ENCODE measurements at places on chromosomes 7 and 10. TPM values are rescaled to one million over a fixed set of nuclear protein-coding genes. Genes with fewer than 3 reads are reported as not detected.

GRCh38 chr10:11080564-11080984 lies 62.9 kb downstream of the CELF2 start:
- DNase-seq, result no peak

DNA sequence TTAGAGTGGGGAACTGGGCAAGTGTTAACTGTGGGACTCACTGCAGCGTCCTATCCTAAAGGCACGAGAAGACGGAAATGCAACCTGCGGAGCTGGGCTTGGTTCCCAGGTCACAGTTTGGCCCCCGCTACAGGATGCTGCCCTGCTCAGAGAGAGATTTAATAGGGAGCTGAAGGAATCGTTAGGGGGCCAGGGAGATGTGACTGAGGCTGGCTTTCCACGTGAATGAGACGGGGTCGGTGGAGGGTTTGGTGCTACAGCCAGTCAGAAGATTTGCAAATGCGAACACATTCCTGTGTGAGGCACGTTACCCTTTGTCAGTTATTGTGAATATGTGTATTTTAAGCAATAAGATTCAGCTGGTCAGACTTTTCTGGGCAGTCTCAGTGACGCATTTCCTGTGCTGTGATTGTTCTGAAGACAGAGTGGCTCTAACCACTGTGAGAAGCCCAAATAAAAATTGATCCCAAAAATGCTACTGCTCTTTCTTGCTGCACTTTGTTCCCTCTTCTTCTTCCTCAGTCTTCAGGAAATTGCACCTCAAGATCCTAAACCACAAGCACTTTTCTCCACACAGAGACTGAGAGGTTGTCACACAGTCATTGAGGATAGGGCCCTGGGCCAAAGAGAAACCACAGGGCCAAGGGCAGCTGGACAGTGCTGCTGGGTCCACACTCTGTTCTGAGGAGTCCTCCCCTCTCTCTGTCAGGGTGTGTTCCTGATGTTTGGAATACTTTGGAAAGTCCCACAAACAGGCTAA lies 21.2 kb downstream of the CYP17A1 start:
- no peak for DNase-seq

- DNase-seq, result no peak
These were observed 37.3 kb downstream of the INPP5F start for GRCh38 chr10:119762805-119763798.

DNA sequence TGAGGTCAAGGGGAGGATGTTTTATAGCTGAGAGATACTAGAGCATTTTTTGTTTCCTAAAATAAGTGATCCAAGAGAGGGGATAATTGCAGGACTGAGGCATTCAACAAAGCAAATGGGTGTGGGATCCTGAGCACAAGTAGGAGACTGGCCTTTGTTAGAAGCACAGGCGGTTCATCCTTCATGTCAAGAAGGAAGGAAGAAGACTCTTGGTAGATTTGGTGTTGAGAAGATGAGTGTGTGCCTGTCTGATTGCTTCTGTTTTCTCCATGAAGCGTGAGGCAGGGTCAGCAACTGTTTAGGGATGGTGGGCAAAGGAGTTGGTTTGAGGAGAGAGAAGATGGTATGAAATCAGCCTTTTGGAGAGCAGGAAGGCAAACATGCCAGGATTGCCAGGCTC lies 27.6 kb downstream of the STRIP2 start:
- no peak for DNase-seq

DNA sequence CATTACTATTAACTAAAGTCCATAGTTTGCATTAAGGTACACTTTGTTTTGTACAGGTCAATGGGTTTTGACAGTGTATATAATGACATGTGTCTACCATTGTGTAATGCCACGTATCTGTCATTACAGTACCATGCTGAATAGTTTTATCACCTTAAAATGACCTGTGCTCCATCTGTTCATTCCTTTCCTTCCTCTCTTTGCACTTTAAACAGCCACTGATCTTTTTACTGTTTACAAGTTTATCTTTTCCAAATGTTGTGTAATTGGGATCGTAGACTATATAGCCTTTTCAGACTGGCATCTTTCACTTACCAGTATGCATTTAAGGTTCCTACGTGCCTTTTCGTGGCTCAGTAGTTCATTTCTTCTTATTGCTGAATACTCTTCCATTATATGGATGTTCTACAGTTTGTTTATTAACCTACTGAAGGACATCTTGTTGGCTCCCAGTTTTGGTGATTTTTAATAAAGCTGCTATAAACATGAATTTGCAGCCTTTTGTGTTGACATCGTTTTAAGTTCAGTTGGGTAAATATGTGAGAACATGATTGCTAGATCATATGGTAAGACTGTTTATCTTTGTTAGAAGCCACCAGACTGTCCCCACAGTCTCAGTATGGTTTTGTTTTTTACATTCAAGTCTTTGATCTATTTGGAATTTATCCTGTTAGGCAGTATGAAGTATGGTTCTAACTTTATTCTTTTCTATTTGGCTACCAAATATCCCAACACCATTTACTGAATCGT lies 24.7 kb downstream of the STAM start:
- no peak for DNase-seq

DNA sequence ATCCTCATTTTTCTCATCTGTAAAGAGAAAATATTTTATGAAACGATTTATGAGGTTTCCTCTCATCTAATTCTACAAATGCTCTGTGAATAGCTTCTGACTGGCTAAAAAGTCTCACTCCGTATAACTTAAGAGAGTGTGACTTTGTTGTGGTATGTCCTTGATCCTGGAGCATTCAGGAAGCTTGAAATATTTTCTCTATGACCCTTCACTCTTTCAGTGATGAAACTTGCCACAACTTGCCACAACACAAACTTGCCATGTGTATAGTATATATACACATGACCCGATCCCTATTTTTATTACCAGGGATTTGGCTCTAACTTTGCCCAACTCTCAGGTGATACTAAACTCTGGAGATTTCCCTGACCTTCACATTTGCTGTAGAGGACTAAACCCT lies 74.1 kb downstream of the TES start:
- no peak for DNase-seq

- no peak for DNase-seq
These were observed 3.1 kb upstream of the TMEM26 start for GRCh38 chr10:61456095-61456789.

GRCh38 chr10:4984223-4984622 lies 19.4 kb downstream of the AKR1C2 start:
- DNase-seq, result no peak

DNA sequence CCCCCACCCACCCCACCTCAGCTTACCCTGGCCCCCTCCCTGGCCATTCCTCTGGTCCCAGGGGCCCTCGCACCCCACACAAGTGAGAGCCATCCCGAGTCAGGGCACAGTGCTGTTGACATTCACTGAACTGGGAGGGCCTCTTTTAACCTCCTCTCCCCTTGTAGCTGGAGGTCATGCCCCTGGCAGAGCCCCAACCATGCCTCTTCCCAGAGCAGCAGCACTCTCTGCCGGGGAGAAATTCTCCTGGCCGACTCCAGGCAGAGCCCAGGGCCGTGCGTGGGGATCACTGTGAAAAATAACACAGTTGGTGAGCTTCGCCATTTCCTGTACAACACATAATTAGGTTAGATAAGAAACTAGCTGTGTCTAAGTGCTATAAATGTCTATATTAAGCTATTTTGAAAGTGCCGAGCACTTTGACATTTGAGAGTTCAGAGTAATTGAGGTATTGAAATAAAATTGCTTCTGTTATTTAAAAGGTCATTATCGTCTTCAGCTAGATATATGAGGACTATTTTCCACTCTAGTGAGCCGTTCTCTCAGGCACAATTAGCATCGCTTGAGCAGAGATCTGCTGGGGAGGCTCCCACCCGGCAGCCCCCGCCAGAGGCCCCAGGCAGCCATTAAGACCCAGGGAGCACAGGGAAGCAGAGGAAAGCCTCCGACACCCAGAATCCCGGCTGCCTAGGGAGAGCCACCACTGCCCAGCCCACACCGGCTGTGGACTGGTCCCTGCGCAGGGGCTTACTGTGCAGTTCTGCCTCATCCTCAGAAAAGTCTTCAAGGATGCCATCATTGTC lies 62.4 kb upstream of the LRRC18 start:
- DNase-seq, result peak; percentile 31

GRCh38 chr7:70681469-70682350 lies 450.2 kb upstream of the GALNT17 start:
- peak; percentile 41 for DNase-seq

DNA sequence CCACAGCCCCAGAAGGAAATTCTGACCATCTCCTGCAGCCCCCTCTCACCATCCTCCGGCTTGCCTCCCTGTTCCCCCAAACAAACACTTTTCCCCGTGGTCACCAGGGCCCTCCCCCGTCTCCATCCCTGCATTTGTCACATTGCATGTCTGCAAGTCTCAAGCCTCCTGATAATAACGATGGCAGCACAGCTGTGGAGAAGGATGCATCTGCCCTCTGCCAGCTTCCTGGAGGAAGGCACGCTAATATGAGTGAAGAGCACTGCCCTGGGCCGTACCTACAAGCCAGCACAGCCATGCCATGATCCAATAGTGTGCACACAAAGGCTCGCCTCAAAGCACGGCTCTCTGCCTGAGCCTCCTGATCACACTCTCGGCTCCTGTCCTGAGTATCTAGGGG lies 98.5 kb downstream of the SLIT1 start:
- no peak for DNase-seq

DNA sequence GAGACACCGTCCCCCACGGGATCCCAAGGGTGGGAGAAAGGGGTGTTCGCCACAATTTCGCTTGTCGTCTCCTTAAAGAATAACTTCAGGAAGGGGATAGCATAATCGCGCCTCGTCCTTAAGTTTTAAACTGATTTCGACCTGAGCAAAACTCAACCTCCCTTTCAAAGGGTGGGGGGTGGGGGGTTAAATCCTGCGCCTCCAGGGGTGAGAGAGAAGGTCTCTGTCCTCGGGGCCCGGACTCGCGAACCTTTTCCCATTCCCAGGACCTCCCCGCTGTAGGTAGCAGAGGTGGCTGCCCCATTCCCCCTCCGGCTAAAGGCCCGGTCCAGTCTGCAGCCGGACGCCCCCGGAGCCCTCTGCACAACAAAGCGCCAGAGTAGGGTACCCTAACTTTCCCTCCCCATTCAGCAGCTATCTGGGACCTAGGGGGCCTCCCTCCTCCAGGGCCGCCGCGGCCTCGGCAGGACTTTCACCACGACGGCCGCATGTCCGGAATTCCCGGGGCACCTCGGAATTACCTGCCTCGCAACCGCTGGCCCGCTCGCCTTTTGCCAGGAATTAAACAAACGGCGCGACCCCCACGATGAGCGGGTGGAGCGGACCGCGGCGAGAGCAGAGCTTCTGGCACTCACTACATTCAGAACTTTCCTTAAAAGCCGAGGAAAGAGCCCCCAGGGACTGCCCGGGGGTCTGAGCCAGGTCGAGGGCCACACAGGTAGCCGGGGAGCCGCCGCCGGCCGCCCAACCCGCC lies 1.7 kb downstream of the CDK6 start:
- DNase-seq, result peak; percentile 63

GRCh38 chr7:95478272-95479037 lies 7.3 kb upstream of the ASB4 start:
- no peak for DNase-seq

DNA sequence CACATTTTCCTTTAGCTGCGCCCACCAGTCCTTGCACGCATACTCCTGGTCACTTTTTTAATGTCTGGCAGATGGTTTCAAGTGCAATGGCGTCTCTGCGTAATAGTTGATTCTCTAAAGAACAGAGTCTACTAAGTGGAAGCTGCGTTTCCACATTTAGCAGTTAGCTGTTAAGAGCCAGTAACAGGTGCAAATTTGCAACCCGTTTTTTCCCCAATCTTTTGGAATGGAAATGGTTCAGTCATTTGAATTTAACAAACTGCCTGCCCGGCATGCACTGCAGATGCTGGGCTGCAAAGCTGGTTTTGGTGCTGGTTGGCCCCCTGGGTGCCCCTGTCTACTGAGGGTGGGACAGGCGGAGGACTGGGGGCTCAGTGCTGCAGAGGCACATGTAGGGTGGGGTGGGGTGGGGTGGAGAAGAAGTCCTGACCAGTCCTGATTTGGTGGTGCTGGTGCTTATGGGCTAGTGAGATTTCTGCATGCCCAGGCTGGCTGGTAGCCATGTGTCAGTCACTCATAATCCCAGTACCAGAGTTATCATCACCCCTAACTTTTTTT lies 43.9 kb downstream of the CUX1 start:
- DNase-seq, result no peak

DNA sequence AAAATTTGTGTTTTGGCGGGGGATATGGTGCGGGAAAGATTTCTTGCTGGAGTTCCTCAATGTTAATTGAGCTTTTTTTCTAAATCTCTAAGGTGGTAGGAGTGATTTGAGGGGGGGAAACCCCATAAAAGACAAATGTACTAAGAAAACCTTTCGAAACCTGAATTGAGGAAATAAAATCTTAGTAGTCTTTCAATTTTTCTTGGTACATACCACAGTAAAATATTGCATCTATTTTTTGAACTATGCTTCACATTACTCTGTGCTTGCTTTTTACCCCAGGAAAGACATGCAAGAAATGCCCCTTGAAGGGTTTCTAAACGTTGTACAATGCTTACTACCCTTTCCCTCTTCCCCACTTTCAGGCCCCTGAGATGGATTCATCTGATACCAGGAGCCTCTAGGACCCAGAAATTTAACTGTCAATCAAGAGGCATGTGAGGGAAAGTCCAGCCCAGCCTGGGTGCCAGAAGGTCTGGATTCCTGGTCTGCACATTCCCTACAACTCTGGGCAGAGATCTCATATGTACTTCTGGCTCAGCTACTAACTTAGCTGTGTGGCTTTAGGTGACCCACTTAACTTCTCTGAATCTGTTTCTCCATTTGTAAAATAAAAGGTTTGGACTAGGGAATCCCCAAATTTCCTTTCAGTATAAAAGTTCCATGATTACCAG lies 5.8 kb upstream of the PDCD4 start:
- no peak for DNase-seq

- peak; percentile 36 for DNase-seq
These were observed 282.5 kb upstream of the KLF6 start for GRCh38 chr10:4067531-4067930.

GRCh38 chr7:111787741-111788140 lies 225.4 kb upstream of the IMMP2L start:
- DNase-seq, result no peak

GRCh38 chr10:17025444-17026295 lies 103.9 kb downstream of the CUBN start:
- DNase-seq, result no peak

DNA sequence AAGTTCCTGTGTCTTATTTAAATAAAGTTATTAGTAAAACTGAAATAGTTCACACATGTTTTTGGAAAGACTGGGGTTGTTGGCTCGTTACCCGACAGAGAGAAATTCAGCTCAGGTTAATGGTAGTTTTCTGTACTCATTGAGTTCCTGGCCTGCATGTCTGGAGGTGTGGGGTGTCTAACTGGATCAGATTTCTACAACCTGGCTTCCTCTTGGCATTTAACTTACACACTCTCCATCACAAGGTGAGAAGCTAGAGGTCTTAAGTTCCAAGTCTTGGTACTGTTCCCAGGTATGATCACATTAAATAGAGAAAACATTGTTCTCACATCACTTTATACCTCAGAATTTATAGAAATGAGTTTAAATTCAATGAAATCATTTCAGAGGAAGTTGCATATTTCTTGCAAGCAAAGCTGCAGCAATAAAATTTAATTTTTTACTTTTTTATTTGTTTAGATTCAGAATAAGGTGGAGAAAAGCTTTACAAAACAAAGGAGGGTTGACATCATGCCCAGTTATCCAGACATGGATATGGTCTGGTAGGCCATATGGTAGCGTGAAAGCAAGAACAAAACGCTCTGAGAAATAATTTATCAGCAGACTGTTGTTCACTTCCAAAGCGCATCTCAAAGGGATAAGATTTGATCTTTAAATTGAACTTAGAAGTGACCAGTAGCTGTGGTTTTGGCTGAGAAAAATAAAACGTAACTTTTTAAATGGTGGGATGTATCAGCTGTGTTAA lies 120.6 kb downstream of the GLCCI1 start:
- no peak for DNase-seq

CUZD1 gene
- total RNA-seq, result not detected

EN2 gene
- not detected for total RNA-seq

NPY4R2 gene
- 1.7 TPM for total RNA-seq

LRRC18 gene
- total RNA-seq, result 0.72 TPM
